ENCODE measurements at places on chromosomes 3 and 15.

DNA sequence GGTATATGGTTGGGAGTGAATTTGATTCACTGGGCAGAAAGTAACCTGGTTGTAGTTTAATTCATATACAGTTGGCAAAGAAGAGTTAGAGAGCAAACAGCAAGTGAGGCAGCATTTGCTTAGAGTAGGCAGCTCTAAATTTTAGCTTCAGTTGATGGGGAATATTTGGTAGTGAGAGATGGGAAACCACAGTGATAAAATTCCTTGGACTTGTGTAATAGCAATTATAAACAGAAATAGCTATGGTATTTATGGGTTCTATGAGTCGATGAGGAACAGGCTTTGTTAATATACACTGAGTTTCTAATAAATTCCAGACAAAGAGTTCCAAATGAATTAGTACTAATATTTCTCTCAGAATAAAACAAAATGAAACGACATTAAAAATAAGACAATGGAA lies 894.0 kb downstream of the ROBO2 start:
- H3K36me3 ChIP-seq, result no peaks in the 10 kb centered on the region
- H3K4me3 ChIP-seq, result no peak overlapping the region
- H3K4me1 ChIP-seq, result no peaks in the 10 kb centered on the region
- DNase-seq, result no peak
- H3K27ac ChIP-seq, result no peak overlapping the region

DNA sequence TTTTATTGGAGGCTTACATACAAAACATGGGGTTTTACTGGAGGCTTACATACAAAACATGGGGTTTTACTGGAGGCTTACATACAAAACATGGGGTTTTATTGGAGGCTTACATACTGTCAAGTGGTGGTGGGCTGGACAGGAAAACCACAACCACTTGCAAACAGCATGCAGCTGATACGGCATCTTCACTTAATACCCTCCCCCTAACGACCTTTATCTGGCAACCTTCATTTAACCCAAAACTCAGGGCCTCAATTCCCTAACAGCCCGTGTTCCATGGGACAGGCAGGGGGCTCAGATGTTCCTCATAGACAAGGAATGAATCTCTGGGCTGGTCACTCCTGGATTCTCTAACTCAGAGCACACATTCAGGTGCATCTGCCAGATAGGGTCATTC lies 137.1 kb downstream of the CD47 start:
- no peak for DNase-seq
- H3K27me3 ChIP-seq, result peaks cover 15% of the 10 kb centered on the region
- no peak overlapping the region for H3K27ac ChIP-seq
- peaks cover 23% of the 10 kb centered on the region for H3K4me1 ChIP-seq
- H3K36me3 ChIP-seq, result no peaks in the 10 kb centered on the region

- H3K27ac ChIP-seq, result peak overlapping the region; percentile 15
- H3K4me1 ChIP-seq, result peaks cover 18% of the 10 kb centered on the region
- no peak for DNase-seq
These were observed 10.8 kb downstream of the CTSH start for GRCh38 chr15:78933823-78934654.

GRCh38 chr15:39417366-39418134 lies 163.3 kb upstream of the THBS1 start:
- H3K4me1 ChIP-seq, result no peaks in the 10 kb centered on the region
- no peak overlapping the region for H3K27ac ChIP-seq
- peaks cover 39% of the 10 kb centered on the region for H3K27me3 ChIP-seq
- no peak overlapping the region for H3K4me3 ChIP-seq

DNA sequence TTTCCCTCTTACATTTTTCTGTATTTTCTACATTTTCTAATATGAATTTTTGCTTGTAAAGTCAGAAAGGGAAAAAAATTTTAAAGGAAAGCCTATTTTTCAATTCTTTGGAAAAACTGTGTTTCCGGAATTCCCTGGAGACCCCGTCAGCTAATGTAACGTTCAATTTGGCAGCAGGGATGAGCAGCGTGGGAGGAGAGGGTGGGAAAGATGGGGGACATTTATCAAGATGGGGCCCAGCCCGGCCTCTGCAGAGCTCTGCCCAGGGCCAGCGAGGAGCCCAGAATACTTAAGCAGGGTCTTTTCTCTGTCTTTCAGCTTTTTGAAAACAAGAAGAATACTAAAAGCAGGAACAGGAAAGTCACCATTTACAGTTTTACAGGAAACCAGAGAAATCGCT lies 129.0 kb downstream of the LRRK1 start:
- H3K4me3 ChIP-seq, result no peak overlapping the region
- H3K27me3 ChIP-seq, result no peaks in the 10 kb centered on the region
- H3K36me3 ChIP-seq, result no peaks in the 10 kb centered on the region

Measured in T-helper 2 cell treated with Interferon-gamma antibody and Interleukin-4, amounts not matched to agents 5 μg/mL and 100 μg/mL, for 36 hours (primary cell).